ENCODE measurements at places on chromosomes 3 and 15.

DNA sequence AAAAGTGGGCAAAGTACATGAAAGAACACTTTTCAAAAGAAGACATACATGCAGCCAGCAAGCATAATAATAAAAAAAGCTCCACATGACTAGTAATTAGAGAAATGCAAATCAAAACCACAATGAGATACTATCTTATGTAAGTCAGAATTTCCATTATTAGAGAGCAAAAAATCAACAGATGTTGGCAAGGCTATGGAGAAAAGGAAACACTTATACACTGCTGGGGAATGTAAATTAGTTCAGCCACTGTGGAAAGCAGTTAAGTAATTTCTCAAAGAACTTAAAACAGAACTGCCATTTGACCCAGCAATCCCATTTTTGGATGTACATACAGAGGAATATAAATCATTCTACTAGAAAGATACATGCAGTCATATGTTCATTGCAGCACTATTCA is 360.7 kb downstream of the NSUN3 start:
- DNase-seq, result no peak

GRCh38 chr15:76776480-76776879 is 128.7 kb downstream of the SCAPER start:
- no peak for DNase-seq

GRCh38 chr15:63544258-63545026 is 40.0 kb downstream of the USP3 start:
- DNase-seq, result no peak

- no peak for DNase-seq
These were observed 97.2 kb downstream of the PDCD6IP start for GRCh38 chr3:33895658-33896057.

DNA sequence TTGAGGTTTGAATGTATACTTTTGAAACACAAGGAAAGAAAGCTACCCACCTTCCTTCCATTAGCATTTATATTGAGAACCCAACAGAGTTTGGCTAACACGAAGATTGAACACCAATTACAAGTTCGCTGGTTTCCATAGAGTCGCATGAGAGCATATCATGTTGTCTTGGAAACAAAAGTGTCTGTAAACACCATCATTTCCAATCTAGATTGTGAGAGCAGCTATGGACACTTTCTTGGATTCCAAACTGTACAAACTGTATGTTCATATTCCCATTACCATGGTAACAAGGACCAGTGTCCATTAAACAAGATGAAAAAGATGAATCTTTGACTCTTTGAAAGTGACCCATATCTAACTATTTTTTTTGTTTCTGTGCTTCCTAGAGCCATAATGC is 529.9 kb upstream of the ROBO1 start:
- no peak for DNase-seq

- DNase-seq, result no peak
These were observed 43.0 kb downstream of the ABHD5 start for GRCh38 chr3:43733459-43734384.

DNA sequence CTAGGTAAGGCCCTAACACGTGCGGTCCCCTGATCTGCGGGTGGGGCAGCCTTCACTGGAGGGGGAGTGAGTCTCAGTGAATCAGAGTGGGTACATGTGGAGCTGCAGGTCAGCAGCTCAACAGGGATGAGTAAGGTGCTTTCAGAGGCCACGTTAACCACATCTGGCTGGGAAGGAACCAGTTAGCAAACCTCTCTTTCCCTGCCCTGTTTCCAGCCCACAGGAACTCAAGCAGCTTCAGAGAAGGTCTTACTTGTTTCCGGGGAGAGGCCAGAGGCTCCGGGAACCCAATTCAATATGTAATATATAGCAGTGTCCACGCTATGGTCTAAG is 175.3 kb downstream of the XXYLT1 start:
- no peak for DNase-seq

DNA sequence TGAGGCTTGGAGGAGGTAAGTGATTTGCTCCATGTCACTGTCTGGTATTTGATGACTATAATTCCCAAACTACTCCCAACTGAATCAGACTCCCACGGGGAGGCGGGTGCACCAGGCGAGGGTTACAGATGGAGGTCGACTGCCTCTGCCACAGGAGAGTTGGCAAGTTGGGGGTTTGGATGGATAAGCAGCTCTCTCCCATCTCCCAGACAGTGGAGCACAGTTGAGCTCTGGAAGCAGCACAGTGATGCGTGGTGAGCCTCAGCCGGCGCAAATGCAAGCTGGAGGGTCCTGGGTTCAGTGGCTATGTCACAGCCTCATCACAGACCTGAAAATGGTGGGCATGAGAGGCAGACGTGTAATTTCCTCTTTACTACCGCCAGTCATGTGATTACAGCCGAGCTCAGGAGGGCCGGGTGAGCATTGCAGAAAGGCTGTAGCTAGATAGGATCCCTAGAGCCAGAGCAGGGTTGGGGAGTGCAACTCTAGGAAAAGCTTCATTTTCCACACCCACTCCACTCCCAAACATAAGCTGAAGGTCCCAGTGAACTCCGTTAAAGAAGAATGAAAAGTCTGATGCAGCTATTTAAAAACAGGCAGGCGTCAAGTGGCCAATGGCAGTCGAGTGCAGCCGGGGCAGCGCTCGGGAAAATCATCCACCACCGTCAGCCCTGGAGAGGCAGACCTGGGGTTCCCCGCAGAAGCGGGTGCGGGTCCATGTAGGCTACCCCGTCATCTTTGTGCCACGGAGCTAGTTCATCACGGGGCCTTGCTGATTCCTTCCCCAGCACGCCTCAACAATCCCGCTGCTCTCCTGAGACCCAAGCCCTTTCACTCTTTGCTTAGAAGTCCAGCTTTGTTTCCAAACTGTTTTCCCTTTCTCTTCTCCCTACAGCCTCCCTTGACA is 33.3 kb upstream of the VPS8 start:
- no peak for DNase-seq

GRCh38 chr3:72043204-72044133 is 258.5 kb upstream of the PROK2 start:
- no peak for DNase-seq

DNA sequence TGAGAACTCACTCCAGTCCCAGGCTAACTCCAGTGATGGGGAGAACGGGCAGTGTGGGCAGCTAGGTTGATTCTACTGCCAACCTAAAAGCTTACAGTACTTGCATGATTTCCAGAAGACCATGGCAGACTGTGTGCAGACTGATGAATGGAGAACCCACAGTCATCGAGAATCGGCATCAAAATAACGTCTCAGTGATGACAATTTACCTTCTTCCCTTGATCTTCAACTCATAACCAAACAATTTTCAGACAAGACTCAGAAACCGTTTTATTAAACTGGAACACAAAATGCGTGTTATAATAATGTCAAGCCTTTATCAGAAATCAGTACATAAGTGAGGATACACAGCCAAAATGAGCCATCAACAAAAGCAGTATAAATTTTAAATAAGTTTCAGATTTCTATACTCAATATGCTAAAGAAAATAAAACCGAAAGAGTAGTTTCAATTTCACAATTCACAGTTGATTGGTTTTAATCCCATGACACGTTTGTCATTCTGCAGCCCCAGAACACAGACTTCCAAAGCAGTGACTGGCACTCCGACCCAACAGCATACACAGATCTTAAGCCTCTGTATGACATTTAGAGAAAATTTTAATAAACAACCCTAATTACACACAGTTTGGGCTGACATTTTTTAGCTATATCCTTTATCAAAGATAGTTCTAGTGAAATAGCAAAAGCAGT is 54.5 kb downstream of the ZMAT3 start:
- DNase-seq, result no peak

DNA sequence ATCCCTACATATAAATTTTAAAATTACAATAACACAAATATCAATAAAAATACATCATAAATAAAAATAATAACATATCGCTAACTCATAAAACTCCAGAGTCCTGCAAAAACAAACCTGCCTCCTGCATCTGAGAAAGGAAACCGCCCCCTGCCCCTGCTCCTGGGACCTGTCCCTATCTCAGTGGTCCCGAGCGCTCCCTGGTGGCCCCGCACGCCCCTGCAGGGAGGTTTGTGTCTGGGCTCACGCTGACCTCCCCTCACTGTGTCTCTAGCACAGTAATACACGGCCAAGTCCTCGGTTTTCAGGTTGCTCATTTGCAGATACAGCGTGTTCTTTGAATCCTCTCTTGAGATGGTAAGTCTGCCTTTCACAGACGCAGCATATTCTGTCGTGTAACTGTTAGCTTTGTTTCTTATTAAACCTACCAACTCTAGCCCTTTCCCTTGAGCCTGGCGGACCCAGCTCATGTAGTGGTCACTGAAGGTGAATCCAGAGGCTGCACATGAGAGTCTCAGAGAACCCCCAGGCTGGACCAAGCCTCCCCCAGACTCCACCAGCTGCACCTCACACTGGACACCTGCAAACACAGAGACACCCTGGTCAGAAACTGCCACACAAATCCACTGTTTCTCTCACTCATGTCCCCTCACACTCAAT is 554.1 kb downstream of the GOLGA6L6 start:
- DNase-seq, result no peak

DNA sequence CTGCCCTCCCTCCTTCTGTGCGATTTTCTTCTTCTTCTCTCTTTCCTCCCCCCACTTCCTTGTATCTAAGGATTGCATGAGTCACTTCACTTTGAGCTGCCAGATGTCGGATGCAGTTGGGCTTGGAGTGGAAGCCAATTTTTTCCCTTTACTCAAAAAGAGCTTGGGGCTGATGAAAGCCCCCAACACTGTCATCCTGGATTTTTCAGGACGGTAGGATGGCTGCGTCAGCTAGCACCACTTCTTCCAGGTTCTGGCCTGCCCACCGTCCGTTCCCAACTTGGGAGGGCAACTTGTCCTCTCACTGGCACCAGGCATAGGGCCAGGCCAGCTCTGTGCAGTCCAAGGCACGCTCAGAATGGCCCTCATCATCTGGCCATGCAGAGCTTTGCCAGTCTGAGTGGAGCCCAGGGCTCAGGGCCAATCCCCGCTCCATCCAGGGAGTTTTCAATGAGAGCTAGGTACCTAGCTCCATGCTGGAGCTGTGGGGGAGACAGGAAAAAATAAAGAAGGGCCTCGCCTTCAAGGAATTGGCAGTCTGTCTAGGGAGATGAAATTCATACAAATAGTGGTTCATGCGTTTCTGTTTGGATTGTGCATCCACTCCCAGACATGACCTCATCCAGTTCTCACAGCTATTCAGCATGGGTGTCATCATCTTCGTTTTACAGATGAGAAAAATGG is 47.7 kb upstream of the INSYN1 start:
- no peak for DNase-seq

DNA sequence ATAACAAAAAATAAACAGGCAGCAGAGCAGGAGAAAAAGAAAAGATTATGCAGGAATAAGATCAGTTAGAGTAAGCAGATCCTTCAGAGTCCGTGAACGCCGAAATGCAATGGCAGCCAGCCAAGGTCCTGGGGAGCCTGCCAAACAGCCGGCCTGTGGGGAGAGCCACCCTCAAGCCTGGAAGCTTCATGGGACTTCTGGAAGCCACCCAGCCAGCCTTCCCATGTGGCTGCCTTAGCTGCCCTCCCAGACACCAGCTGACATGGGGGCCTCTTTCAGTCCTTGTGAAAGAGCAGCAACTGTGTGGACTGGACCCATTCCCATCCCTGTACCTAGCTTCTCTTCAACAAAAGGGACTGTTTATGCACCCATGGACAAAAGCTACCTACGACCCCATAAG is 64.9 kb upstream of the RAD18 start:
- peak; percentile 71 for DNase-seq

DNA sequence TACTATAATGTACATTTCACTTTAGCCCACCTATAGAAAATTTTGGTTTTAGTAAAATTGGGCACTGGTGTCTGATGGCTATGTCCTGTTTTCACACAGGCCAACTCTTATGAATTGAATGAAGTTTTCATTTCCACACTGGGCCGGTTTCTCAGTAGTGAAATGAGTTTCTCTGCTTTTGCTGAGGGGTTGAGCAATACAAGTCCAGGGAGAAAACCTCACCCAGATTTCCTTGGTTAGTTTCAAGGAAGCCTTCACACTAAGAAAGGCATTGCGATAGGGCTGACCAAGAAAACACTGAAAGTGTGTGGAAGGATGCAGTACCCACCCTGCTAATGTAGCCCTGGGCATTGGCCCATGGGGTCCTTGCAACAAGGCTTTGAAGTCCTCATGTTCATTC is 331.5 kb upstream of the CFAP20DC start:
- no peak for DNase-seq

- no peak for DNase-seq
These were observed 44.5 kb downstream of the CTDSPL start for GRCh38 chr3:37905987-37906674.

DNA sequence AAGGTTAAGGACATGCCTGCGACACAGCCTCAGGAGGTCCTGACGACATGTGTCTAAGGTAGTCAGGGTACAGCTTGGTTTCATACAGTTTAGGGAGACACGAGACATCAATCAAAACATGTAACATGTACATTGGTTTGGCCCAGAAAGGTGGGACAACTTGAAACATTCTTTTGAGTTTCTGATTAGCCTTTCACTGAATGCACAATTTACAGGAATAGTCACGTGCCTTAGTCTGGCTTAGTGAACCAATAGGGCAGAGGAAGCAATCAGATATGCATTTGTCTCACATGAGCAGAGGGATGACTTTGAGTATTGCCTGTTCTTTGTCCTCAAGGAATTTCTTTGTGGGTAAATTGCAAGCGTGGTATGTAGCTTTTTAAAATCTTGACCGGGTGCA is 24.5 kb upstream of the HDAC11 start:
- no peak for DNase-seq

DNA sequence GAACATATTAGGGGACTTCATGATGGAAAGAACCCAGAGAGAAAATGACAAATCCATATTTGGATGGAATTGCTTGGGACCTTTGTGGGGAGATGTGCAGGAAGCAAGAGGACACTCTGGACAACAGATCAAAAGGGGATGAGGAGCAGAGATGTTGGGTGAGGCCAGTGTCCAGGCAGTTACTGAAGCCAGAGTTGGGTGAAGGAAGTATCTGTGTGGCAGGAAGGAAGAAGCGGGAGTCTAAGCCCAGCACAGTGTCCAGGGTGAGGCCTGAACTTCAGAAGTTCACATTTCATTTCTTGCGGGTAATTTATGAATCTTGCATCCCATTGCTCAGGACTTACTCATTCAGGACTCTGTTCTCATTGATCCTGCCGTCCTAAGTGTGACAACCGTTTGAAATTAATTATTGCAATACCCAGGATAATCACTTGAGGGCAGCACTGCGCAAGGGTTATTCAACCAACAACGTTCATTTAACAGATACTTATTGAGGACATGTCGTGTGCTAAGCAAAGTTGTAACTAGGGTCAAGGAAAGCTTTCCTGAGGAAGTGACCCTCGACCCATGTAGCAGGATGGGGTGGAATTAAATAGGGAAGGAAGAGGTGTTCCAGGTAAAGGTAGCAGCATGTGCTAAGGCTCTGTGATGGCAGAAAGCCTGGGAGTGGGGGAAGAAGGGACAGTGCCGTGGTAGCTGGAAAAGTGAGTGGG is 61.3 kb upstream of the CMTM8 start:
- DNase-seq, result no peak
